ENCODE measurements at places on chromosomes 16 and 17.

GRCh38 chr17:74497471-74497870 is 31.0 kb downstream of the CD300A start:
- DNase-seq: no peak

- no peak for DNase-seq
Measured at GRCh38 chr17:76670020-76670717, 26.6 kb upstream of the ST6GALNAC1 start.

GRCh38 chr16:54200161-54200534 is 86.4 kb downstream of the IRX3 start:
- no peak for DNase-seq

DNA sequence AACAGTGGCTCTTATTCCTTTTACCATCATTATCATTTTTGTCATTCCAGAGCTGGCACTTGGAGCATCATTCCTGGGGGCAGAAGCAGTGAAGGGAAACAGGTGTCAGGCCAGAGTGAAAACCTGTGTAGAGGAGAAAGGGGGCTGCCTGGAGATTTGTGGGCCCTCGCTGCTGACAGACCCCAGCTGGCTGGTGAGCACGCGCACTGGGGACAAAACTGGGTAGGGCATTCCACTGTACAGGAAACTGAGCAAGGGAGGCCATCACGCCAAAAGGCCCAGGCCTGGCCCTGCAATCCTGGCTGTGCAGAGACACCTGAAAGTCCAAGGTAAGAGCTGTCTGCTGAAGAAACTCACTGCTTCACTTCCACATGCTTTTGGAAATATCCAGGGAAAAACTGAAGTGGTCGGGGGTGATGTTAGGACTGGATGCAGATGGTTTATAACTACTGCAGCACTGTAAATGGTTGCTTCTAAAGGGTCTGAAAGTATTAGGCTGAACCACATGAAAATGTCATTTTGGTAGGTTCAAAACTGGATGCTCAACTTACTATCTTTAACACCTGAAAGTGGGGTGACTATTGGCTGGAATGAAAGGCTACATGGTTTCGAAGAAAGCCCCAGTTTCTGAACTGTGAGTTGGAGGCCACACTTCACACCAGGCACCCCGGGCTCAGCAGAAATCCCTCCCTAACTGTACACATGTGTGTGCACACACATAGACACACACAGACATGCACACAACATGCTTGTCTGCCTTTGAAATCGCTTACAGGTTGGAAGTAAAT is 225.0 kb downstream of the C16orf78 start:
- no peak for DNase-seq

DNA sequence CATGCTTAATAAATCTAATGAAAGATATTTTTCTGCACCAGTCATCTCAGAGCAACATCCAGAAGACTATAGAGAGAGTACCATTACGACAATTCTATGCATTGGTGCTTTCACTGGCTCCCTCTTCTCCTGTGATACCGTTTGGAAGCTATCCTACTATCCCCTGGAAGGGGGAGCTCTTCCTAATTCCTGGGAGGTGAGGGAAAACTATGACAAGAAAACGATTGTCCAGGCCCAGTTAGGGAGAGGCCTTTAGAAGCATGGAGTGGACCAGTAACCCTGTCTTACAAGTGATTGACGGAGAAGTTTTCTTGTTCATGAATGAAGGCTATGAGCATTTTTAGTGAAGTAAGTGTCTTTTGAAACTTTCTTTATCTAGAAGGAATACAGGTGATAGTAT is 150.2 kb downstream of the TANC2 start:
- DNase-seq: no peak

DNA sequence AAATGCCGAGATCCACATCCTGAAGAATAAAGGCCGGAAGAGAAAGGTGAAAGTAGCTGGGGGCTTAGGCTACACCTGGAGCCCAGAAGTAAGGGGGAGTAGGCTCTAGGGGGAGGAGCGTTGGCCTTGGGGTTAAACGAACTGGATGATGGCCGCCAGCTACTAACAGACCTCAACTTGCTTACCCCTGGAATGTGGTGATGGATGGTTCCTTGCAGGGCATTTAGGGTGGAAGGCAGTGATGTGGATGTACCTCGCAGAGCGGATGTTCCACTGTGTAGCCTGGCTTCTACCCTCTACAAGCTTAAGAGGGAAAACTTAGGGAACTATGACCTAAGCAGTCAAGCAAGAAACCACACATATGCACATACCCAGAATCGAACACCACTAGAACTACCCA is 2.3 kb upstream of the MAZ start:
- no peak for DNase-seq

- DNase-seq: no peak
Measured at GRCh38 chr16:26827386-26827785, 239.3 kb upstream of the C16orf82 start.

DNA sequence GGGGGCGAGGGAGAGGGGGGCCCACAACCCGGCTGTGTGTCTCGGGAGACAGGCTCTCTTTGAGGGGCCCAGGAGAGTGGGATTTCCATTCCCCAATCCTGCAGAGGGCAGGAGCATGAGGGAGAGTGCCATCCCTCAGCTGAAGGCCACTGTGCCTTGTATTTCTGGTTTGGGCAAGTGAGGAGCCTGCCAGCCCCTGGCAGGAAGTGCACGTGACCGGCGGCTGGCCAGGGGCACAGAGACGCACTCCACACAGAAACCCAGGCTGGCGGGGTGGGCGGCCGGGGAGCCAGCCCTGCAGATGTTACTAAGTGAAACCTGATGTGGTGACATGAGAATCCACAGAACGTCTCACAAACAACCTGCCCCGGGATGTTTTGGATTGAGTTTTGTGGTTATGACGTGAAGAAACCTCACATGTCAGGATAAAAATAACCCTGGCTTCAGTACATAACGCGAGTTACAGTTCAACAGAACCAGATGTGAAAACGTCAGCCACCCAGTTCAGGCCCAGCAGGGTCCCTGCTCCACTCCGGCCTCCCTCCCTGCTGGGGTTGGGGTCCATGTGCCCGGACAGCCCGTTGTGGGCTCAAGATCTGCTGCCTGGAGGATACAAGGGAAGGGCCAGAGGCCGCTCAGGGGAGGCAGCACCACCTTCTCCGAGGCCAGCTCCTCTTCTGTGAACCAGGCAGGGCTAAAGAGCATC is 51.7 kb upstream of the MTSS2 start:
- DNase-seq: no peak

DNA sequence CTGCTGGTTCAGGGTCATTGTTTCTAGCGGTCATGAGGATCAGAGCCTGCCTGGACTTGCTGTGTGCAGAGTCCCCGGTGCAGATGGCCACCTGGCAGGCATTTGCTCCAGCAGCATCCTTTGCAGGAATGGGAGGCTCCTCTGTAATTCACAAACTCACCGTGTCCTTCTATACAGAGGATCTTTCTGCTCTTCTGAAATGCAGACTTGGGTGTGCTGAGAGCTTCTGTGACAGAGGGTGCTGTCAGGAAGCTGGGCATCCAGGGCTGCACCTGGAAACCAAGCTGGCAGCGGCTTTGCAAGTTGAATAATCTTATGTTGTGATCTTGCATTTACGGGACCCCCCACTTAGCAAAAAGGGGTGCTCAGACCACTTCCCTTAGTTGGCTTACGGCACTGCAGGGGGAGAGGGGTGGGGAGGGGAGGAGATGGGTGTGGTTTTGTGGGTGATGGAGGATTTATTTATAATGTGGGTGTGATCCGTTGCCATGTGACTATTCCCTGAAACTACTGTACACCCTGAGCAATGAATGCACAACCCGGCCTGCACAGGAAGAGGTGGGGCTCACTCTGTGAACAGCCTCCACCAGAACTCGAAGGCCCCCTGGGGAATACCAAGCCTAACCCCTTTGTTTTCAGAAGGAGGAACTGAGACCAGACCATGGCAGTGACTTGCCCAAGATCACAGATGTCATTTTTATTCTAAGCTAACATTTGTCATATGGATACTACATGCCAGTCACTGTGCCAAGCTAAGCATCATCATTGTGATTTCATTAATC is 178.3 kb downstream of the PRKCB start:
- no peak for DNase-seq

DNA sequence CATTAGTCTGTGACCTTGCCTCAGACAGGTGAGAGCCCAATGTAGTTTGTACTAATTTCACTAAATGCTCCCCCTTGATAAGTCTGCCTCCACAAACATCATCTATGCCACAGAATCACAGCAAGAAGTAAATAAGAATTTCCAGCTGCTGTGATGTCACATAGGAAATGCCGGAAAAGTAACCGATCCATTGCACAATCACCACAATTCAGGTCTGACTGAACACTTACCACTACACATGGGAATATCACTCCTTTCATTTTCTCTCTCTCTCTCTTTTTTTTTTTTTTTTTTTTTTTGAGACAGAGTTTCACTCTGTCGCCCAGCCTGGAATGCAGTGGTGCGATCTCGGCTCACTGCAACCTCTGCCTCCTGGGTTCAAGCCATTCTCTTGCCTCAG is 79.0 kb upstream of the CDH11 start:
- no peak for DNase-seq

GRCh38 chr17:27457731-27458523 is 1.7 kb downstream of the KSR1 start:
- DNase-seq: no peak

GRCh38 chr16:62568926-62569325 is 532.7 kb upstream of the CDH8 start:
- no peak for DNase-seq

DNA sequence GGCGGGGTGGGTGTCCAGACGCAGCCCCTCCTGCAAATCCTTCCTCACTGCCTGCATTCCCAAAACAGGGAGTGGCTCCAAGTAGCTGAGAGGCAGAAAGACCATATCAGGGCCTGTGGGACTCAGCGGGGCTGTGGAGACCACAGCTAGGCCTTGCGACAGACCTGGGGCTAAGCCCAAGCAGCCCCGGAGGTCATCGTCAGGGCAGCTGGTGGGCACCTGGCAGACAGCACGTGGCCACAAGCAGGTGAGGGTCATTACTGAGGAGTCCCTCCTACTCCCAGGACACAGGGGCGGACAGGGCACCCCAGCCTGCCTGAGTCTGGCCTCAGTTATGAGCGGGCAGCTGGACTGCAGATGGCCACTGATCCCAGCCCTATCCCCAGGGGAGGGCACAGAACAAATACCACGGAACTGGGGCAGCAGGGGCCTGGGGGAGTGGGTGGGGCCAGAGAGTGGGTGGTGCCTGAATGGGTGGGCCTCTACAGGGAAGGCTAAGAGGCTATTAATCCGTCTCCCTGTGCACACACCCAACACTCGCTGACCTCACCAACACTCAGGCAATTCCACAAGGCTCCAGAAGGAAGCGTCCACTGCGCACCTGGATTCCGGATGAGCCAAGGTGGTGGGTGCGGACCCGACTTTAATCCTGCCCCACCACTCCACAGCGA is 8.5 kb downstream of the HS3ST6 start:
- no peak for DNase-seq

- no peak for DNase-seq
Measured at GRCh38 chr17:76538281-76538931, 897 bp upstream of the CYGB start.

GRCh38 chr17:41799366-41799765 is 12.4 kb downstream of the P3H4 start:
- no peak for DNase-seq

DNA sequence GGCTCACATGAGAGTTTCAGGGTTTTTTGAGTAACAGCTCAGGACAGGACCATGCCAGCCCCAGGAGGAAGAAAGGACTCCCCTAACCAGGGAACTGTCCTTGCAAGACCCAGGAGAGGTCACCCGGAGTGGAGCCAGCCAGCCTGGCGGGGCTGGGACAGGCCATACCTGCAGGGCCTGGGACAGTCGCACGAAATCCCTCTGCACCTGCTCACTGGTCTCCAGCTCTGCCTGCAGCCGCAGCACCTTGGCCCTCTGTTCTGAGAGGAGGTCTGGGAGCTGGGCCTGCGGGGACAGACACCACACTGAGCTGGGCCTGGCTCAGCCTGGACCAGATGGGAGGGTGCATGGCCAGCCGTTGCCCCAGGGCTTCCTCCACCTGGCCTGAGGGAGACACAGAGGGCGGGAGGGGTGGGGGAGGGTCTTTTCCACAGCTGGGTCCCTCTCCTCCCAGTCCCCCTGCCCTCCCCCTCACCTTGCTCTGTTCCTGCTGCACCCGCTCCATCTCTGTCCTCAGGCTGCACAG is 19.7 kb downstream of the RABEP2 start:
- DNase-seq: no peak

DNA sequence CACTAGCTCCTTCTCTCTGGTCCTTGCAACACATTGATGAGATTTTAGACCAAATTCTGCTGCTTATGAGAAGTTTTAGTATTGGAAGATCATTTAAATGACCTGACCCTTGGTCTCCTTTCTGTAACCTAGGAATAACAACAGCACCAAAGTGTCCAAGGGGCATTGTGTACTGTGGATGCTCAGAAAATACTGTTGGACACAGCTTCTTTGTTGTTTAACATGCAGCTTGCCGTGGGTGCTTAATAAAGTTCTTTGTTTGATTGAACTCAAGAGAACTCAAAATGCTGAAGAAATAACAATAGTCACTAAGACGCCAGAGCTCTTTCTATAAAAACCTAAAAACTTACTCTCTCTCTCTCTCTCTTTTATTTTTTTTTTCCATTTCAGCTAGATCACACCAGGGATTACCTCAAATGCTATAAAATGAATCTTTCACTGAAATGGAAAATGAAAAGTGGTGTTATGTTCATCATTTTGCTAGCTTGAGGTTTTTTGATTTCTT is 548.9 kb upstream of the CDH8 start:
- DNase-seq: no peak

- DNase-seq: no peak
Measured at GRCh38 chr16:70725024-70725911, 39.4 kb upstream of the MTSS2 start.

- DNase-seq: no peak
Measured at GRCh38 chr17:45357364-45357997, 40.7 kb upstream of the MAP3K14 start.

DNA sequence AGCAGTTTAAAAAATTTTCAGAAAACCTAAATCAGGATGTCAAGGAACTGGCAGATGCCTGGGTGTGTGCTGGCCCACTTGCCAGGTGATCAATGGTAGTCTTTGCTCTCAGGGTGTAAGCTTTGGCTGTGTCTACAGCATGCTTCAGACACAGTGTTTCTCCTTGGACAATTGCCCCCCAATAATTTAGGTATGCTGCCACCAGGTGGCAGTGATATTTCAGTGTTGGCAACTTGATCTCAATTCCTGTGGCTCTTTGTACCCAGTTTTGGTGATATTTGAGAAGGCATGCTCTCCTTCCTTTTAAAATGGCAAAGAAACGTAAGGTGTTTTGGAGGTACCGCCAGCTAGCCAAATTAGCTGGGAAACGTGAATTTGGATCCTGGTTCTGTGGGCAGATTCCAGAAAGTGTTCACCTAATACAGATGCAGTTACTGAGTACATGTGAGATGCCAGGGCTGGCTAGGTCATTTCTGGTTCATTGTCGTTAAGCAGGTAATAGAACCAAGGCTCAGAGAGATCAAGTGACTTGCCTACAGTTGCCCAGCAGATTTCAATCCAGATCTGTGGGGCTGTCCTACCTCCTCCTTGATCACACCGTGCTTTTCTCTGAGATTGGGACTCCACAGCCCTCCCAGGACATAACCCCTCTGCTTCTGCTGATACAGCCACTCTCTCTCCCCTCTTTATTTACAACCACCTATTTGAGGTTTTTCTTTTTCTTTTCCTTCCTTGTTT is 155.6 kb upstream of the PLCG2 start:
- peak; percentile 22 for DNase-seq
